ENCODE measurements at places on chromosomes 7 and 10. TPM values are rescaled to one million over a fixed set of nuclear protein-coding genes. Genes with fewer than 3 reads are reported as not detected.

Gene SUN3
- not detected for total RNA-seq

Gene EVX1
- total RNA-seq: not detected

Gene CALD1
- total RNA-seq: 120 TPM

Gene TDRD1
- not detected for total RNA-seq

Gene MASTL
- total RNA-seq: 22.7 TPM

Gene LIPK
- not detected for total RNA-seq

Gene AKR1C4
- total RNA-seq: not detected

Gene HGF
- 0.69 TPM for total RNA-seq

Gene SSMEM1
- not detected for total RNA-seq

Gene GRM3
- not detected for total RNA-seq

Gene PPIF
- total RNA-seq: 30.0 TPM

Gene CPN1
- total RNA-seq: not detected
